Chondrocyte (in vitro differentiated cells): ENCODE measurements at places on chromosomes 12 and 14. TPM values are rescaled to one million over a fixed set of nuclear protein-coding genes. Genes with fewer than 3 reads are reported as not detected.

- DNase-seq = no peak
These were observed 267.1 kb downstream of the LRFN5 start for GRCh38 chr14:41873686-41874317.

- DNase-seq = no peak
These were observed 59.9 kb downstream of the DICER1 start for GRCh38 chr14:95097385-95097784.

Gene BDKRB2
- total RNA-seq = 0.21 to 0.29 TPM (median 0.27 TPM) in 3 replicates

Gene CCDC175
- not detected in 3 replicates for total RNA-seq

Gene TDP1
- total RNA-seq = 13.4 to 17.3 TPM (median 15.0 TPM) in 3 replicates
